CD8-positive, alpha-beta memory T cell (primary cell): ENCODE measurements at places on chromosomes 5 and 9. TPM values are rescaled to one million over a fixed set of nuclear protein-coding genes. Genes with fewer than 3 reads are reported as not detected.

Gene PCDHGA12
- 0.09 TPM for total RNA-seq

Gene CEL
- 1.2 TPM for total RNA-seq

Gene PCDHB2
- total RNA-seq = not detected

Gene FBP1
- total RNA-seq = 0.55 TPM

Gene KIF20A
- total RNA-seq = 27.2 TPM

Gene LSM11
- 7.9 TPM for total RNA-seq

Gene HSPB3
- total RNA-seq = not detected

Gene GZMA
- total RNA-seq = 13.3 TPM

Gene PDE6A
- total RNA-seq = not detected

DNA sequence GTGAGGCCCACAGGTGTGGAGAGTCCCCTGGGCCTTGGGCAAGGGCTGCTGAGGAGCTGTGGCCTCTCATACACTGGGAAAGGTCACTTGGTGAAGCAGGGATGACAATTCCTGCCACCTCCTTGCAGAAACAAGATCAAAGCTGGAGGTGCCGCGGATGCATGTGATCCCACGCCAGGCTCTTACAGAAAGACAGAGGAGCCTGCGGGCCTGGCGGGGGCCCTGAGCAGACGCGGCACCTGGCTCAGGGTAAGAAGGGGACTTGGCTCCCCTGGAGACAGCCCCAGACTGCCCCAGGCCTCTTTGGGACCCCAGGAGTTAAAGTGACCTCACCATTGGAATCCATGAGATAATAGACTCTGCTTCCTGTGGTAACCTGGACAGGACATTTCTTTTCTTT lies 4.8 kb downstream of the GFPT2 start:
- DNase-seq = no peak

DNA sequence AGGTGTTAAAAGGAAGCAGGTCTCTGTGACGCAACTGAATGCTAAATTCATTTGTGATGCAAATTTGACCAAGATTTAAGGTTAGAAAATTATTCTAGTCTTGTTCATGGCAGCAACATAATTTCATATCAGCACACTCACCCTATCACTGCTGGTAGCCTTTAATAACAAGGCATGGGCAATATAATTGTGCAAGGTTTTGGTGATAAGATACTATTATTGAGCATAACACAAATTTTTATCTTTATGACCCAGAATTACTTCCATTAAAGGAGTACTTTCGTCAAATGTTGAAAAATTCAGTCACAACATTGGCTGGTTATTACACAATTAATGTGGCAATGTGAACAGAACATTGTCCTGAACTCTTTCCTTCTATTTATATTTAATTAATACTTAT lies 96.0 kb upstream of the PAM start:
- DNase-seq = no peak

DNA sequence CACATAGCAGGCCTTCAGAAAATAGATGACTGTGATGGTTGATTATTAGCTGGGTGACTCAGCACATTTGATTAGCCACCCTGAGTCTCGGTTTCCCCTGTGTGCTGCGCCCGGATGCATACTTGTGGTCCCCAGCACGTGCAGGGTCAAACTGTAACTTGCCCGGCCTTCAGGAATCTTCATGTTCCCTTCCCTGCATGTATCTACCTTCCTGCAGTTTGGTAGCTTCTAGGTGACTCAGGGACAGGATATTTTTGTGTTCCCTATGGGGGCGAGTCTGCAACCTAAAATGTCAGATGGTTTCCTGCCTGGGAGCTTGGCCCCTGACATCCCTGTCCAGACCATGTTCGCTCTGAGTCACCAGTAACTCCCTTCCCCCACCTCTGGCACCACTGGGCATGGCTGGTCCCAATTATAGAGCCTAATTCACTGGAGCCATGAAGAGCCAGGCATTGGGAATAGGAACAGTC lies 13.2 kb downstream of the PTGS1 start:
- no peak for DNase-seq

- no peak for DNase-seq
Observed at GRCh38 chr5:59275510-59276324, 617.8 kb downstream of the PDE4D start.

DNA sequence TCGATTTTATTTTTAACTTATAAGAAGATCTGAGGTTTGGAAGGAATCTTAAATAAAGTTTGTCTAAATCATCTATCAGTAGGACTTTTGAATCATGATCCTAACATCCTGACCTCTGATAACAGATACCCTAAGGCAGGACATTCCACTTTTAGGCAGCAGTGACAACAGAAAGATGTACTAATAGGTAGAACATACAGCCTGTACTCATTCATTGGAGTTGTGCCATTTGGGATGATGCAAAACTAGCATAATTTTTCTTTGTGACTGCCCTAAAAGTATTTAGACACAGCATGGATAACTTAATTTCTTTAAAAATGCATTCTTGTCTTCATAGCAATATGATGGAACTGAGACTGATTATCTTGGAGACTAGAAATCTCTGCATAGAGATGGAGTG lies 39.7 kb downstream of the CDC42SE2 start:
- DNase-seq = no peak

- DNase-seq = no peak
Observed at GRCh38 chr5:63596254-63596653, 366.0 kb downstream of the HTR1A start.

GRCh38 chr5:3359642-3360041 lies 236.0 kb upstream of the IRX1 start:
- DNase-seq = no peak

- DNase-seq = no peak
Observed at GRCh38 chr5:56774957-56775356, 40.4 kb upstream of the MAP3K1 start.

DNA sequence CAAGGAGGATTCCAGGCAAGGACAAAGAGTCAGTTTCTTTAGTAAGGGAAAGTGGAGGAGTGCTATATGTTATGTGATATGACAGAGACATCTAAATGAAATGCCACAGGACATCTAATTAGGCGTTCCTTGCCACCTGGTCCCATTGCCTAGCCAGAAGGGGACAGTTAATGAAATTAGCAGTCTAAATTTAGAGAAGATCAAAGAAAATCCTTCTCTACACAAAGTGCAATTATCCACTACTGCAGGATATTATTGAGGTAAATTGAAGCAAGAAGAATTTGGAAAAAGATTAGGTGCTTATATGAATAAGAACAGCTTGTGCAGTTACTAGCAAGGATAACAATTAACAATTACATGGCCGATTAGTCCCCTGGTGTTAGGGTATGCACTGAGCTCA lies 495.3 kb upstream of the NMUR2 start:
- DNase-seq = no peak

- peak; percentile 26 for DNase-seq
Observed at GRCh38 chr5:139709582-139710318, 61.6 kb downstream of the CXXC5 start.

GRCh38 chr5:65830856-65831255 lies 95.5 kb upstream of the ERBIN start:
- DNase-seq = no peak

DNA sequence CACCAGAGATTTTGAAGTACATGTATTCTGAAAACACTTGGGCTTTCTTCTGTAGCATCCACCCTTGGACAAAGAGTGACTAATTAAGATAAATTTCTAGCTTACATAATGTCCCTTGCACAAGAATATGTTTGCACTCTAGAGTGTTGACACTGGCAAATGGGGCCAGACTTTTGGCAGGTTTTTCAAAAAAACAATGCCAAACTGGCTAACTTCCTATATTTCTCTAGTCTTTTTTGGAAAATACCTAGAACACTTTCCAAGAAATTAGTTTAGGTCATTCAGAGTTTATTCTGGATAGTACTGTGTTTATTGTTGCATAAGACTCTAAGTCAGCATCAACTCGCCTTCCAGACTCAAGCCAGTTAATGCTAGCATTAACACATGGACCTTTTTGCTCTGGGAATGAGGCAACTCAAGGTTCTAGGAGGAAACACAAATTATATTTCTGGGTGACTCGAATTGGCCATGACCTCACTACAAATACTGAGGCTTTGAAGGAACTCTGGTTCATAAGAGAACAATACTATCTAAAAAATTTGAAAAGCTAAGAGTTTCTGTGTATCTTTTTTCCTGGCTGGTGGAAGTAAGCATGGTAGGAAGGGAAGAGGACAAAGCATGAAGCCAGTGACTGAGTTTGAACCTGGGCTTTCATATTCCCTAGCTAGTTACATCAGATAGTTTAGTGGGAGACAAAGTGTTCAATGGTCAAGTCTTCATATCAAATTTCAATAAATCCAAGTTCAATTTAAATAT lies 101.6 kb downstream of the NREP start:
- DNase-seq = no peak
